ENCODE measurements at places on chromosomes 7 and 10.

DNA sequence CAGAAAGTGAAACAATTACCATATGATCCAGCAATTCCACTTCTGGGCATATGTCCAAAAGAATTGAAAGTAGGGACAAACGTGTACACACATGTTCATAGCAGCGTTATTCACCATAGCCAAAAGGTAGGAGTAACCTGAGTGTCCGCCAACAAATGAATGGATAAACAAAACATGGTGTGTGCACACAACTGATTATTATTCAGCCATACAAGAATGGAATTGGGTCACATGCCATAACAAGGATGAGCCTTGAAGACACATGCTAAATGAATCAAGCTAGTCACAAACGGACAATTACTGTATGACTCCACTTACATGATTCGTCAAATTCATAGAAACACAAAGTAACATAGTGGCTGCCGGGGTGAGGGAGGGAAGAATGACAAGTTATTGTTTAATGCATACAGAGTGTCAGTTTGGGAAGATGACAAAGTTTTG lies 4.1 kb upstream of the OIT3 start:
- DNase-seq: peak; percentile 27

- no peak for DNase-seq
Observed at GRCh38 chr7:35797311-35797710, 3.5 kb upstream of the SEPTIN7 start.

DNA sequence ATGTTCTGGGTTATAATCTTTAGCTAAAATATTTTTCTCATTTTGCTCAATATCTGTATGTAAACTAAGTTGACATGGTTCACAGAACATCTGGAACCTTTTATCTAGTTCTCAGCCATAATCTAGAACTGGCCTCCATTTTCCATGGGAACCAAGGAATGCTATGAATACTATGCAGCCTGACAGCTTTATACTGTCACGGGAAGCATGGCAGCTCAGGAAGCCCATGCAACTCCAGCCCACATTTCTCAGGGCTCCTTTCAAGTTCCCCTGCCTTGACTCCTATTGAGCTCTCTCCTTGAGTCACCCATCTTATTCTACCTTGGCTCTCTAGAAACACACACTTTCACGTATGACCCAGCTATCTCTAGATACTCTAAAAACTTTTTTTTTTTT lies 36.6 kb upstream of the PRKAR2B start:
- no peak for DNase-seq

GRCh38 chr10:59839576-59839975 lies 66.8 kb downstream of the CCDC6 start:
- DNase-seq: peak; percentile 16

- DNase-seq: peak; percentile 44
Observed at GRCh38 chr10:71829171-71829570, 21.9 kb downstream of the PSAP start.

- peak; percentile 41 for DNase-seq
Observed at GRCh38 chr7:100588438-100588837, 2.3 kb downstream of the FBXO24 start.

DNA sequence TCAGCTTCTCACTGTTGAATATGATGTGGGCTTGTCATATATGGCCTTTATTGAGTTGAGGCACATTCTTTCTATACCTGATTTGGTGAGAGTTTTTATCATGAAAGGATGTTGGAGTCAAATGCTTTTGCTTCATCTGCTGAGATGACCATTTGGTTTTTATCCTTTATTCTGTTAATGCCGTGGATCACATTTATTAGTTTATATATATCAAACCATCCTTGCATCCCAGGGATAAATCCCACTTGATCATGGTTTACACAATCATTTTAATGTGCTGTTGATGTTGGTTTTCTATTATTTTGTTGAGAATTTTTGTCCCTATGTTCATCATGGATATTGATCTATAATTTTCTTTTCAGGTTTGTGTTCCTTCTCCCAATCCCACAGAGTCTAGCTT lies 67.0 kb downstream of the EBLN1 start:
- DNase-seq: no peak

- peak; percentile 83 for DNase-seq
Observed at GRCh38 chr7:93327006-93327633, 95.0 kb downstream of the VPS50 start.

DNA sequence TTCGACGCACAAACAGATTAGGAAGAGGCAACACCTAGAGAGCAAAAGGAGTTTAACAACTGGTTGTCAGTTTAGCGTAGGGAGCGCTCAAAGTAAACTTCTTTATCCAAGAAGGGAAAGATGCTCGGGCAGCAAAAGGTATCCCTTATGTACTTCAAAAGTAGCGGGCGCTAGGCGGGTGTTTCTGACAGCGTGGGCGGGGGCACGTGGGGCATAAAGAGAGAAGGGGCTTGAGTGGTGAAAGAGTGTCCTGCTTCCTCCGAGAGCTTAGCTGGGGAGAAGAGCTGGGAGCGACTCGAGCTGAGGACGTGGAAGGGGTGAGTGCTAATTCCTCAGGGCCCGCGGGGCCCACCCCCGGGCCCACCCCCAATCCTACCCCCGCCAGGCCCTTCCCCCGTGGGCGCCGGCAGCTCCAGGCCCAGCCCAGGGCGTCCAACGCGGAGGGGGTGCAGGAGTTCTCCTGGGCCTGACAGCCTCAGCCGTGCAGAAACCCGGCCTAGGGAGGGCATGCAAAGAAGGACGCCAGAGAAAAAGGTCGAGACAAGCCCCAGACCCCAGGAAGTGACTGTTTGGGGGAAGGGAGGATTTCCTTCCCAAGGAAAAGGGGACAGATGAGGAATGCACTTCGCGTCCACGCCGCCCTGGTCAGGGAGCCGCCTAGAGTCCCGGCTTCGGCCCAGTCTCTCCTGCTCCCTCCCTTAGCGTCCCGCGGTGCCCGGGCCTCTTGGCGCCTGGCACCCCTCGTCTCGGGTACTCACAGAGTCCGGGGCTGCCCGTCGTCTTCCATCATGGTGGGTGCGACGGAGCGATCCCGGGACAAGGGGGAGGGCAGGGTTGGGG lies 868 bp downstream of the TIAL1 start:
- peak; percentile 47 for DNase-seq

DNA sequence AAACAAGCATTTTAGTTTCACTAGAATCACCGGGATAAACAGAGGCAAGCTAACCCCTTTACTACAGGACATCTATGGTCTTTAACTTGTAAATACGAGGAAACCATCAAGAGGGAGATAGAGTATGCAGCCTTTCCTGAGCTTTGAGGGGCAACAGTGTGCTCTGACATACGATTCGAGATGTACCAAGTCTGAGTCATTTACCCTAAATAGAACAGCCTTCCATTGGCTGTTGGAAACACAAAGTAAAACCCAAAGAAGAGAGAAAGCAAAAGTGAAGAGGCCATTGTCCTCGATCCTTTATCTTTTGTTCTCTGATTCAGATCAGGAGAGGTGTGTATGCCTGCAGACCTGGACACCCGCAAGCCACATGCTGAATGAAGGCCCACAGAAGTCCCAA lies 289.5 kb downstream of the KCNMA1 start:
- DNase-seq: peak; percentile 47

DNA sequence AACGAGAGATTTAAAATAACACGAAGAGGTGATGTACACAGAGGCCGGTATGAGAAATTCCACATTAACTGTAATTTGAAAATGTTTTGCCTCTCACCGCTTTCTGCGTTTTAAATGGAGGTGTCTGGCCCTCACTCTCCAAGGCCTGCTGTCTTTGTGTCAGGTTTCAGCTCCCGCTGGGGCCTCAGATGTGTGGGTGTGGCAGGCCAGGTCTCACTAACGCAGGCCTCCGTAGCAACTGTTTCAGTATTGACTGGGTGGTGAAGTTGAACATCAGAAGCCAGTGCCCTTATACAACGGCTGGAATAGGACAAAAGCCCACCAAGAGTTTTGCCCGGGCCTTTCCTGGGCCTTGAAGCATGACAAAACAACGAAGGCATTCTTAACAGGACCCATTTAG lies 303.1 kb downstream of the ADARB2 start:
- no peak for DNase-seq

GRCh38 chr10:17227367-17228090 lies 512 bp upstream of the VIM start:
- peak; percentile 64 for DNase-seq

DNA sequence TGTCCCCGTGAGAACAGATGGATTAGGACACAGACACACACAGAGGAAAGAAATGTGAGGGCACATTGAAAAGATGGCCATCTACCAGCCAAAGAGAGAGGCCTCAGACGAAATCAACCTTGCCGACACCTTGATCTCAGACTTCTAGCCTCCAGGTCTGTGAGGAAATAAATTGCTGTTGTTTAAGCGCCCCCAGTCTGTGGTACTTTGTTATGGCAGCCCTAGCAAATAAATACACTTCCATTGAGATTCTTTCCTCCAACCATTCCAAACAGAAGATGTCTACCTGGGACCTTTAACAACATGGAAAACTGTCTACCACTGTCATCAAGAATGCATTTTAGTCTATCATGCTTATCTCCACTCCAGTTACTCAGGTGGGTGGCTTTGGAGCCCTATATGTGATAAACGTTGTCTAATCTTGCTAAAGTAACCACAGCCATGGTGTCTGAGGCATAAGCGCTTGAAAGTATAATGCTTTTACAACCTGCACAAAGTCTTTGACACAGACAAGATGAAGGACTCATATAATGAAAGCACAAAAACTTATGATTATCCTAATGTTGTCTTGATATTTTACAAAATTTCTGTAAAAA lies 244.3 kb downstream of the MTERF1 start:
- DNase-seq: peak; percentile 64

DNA sequence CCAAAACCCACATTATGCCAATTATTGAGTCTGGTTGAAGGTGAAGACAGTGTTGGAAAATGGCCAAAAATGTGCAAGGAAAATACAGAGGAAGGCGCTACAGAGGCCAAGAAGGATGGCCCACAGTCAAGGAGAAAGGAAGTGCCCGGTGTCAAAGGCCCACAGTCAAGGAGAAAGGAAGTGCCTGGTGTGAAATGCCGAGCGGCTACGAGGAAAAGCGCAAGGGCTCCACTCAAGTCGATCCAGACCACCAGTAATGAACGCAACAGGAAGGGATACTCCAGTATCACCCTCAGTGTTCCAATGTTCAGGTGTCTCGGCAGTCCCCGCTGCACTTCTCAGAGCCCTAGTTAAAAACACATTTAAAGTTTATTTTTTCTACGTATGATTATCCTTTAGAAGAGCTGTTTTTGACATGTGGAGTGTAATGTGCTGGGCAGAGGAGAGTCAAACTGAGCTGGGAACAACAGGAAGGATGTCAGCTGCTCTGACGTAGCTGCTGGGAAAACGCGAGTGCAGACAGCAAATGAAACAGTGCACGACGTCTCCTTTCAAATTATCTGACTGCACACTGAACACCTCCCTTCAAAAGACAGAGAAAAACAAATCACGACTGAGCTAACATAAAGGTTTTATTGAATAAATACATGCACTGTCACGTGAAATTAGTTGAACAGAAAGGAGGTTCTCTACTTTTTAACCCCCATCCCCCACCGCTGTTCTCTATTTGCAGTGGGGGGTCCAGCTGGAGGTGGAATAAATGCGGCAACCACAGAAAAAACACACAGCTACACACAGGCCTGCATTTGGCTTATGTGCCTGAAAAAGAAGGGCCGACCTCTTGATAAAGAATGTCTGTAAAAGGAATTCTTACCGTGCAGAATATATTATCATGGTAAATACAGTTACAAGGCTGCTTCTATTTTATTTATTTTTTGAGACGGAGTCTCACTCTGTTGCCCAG lies 26.1 kb upstream of the NCAPG2 start:
- DNase-seq: peak; percentile 16

DNA sequence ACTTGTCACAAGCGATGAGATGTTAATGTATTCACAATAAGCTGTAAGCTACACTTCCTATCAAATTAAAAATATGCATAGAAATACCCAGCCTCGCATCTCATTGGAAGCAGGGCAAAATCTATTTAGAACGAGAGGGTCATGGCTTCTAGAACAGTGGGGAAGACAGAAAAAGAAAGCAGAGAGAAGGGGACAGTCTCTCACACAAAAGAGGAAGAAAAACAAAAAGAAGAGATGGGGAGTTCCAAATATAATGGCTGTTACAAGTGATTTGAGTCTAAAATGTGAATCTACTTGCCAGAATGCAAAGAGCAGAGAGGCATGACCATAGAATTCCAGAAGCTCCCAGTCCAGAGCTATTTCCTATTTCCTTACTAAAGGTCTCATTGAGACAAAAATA lies 13.8 kb downstream of the LRRN3 start:
- no peak for DNase-seq

DNA sequence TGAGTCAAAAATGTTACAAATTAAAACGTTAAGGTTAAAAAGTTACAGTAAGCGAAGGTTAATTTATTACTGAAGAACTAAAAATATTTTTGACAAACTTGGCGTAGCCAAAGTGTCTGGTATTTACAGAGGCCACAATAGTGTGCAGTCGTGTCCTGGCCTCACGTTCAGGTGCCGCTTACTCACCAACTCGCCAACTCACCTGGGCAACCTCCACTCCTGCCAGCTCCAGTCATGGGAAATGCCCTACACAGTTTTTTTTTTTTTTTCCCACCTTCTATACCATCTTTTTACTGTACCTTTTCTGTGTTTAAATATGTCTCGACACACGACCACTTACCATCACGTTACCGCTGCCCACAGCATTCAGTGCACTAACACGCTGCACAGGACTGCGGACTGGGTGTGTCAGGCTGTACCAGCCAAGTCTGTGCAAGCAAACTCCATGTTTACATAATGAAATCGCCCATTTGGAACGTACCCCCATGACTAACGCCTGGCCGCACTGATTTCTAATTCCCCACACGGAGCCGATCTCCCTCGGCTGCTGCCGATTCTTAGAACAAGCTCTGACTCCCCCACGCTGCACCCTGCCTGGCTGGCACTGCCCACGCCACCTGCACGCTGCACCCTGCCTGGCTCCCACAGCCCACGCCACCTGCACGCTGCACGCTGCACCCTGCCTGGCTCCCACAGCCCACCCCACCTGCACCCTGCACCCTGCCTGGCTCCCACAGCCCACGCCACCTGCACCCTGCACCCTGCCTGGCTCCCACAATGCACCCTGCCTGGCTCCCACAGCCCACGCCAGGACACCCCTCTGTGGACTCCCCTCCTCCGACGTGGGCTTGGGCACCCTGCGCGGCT lies 203.1 kb downstream of the ZMYND11 start:
- peak; percentile 68 for DNase-seq

- no peak for DNase-seq
Observed at GRCh38 chr7:121966276-121966934, 93.4 kb downstream of the PTPRZ1 start.

All from cardiac fibroblast (primary cell).